ENCODE measurements at places on chromosomes 2 and 18.

DNA sequence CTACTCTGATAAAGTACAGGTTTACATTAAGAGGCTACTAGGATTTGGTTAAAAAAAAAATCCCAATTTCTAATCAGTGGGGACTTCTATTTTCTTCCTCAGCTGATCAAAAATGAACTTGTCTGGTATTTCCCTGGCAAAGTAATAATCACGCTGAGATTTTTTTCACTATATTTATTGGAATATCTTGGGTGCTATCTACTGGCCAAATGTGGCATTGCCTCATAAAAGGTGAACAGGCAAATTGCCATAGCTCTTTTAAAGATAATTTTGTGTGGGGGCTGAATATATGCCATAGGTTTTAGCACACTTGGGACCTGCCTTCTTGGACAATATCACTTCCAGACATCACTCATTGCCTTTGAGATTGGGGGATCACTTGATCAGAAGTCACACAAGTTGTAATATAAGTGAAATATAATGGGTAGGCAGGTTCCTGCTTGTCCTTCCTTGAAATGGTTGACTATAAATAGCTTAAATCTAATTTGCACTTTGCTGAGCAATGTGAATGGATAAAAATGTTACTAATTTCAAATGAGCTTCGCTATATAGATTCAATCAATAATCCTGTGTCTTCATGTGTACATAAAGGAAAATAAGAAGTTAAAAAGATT is 7.0 kb upstream of the NXPH2 start:
- DNase-seq = no peak

- DNase-seq = no peak
Observed at GRCh38 chr2:219430633-219431615, 3.7 kb upstream of the SPEG start.

- no peak for DNase-seq
Observed at GRCh38 chr2:234533626-234534025, 36.7 kb upstream of the ARL4C start.

DNA sequence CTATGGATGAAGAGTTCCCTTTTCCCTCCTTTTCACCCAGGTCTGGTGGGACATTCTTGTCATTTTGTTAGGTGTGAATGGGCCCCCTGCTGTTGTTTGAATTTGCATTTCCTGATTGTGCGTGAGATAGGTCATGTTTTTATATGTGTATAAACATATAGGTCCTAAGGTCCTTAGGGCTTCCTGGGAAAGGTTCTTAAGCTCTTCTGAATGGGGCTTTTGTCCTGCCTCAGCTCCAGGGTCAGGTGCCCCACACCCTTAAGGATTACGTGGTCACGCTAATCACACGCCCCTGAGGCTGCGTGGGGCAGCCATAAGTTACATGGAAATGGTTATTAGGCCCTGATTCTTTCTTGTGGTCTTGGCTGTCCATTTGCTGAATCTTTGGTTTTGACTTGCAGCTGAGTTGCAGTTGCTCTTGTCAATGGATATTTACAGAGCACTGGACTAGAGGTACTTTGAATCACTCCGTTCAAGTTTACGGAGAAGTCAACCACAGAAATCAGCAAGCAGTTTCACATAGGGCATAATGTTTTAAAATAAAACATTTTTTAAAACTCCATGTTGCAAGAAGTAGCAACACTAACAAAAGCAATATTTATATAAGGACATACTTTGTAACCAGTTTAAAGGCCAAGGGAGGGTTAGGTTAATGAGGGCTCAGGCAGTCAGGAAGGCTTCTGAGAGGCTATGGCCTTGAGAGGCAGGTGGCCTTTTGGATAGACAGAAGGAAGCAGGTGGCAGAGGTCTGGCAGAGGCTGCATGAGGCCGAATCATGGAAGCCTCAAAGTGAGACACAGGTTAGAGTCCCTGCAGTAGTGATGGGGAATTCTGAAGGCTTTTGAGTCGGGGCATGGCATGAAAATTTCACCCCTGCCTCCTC is 24.2 kb downstream of the LIPG start:
- no peak for DNase-seq
